ENCODE measurements at places on chromosomes 1 and 21.

GRCh38 chr1:175287849-175288248, 95.3 kb upstream of the KIAA0040 start:
- DNase-seq = no peak

DNA sequence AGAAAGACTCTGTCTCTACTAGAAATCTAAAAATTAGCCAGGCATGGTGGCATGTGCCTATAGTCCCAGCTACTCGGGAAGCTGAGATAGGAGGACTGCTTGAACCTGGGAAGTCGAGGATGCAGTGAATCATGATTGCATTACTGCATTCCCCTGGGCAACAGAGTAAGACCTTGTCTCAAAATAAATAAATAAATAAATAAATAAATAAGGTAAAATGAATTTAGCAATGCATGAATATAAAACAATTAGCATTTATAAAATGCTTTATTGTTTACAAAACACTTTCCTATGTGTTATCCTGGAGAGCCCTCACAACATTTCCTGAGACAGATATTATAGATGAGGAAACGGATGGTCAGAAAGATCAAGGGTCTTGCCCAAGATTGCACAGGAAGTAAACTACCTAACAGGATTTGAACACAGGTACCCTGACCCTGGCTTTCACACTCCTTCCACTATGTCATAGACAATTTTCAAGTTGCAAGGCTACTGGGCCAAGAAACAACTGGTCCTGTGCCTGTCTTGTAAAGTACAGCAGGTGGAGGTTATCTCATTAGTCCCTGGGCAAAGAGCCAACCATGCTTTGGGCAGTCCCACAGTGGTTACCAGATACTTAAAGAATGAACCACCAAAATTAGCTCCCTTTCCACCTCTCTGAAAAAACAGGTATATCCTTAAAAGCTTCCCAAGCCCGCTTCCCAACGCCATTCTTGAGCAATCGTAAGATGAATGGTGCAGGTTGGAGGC, 15.4 kb upstream of the VSIG8 start:
- no peak for DNase-seq

DNA sequence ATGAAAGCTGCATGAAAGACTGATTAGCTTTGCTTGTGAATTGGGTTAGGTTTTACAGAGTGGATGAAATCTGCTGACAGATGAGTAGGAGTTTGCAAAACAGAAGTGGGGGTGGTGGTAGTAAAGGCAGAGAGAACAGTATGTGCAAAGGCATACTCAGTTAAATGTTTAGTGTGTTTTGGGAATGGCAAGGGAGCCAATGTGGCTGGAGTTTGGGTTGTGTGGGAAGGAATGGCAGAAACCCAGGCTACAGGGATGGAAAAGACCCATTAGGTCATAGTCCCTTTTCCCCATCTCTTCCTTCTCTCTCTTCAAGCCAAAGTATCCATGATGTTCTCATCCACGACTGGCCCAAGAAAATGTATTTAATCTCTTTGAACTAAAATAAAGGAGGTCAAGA, 362.2 kb upstream of the LYPLAL1 start:
- no peak for DNase-seq

DNA sequence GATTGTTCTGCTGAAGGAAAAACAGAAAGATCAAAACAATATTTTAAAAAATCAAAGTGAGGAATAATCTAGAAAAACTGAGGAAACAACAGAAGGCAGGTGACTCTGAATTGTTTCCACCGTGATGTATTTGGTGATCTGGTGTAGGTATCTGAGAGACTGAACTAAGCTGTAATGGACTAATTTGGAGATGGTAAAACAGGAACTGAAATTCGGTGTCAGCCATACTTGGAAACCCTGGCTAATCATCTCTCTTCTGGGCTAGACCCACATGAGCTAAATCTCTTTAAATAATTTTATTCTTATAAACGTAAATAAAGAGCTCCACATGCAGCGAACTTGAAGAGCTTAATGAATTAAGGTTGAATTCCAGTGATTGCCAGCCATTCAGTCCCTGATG, 1226.1 kb downstream of the NCAM2 start:
- no peak for DNase-seq

- peak; percentile 32 for DNase-seq
Observed at GRCh38 chr1:35726450-35727433, 8.1 kb upstream of the C1orf216 start.

- DNase-seq = peak; percentile 28
Observed at GRCh38 chr1:163824006-163824405, 502.3 kb downstream of the NUF2 start.

DNA sequence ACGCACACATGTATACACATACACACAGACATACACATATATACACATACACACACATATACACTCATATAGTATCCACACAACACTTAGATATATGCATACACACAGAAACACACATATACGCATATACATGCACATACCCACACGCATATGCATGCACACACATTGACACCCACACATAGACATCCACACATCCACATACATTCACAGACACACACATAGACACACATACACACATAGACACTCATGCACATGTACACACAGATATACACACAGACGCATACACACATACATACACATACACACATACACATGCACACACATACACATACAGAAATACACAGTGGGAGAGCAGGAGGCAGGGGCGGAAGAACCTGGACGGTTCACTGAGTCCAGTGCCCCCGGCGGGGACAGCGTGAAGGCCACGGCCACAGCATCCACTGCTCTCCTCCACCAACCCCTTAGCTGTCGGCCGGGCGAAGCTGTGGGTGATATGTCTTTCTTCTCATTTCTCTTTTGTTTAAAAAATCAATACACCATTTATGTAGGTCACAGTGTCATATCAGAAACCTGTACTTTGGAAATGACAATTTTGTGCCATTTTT, 2.8 kb upstream of the C1QB start:
- DNase-seq = no peak

GRCh38 chr1:20143318-20143717, 4.2 kb downstream of the PLA2G2F start:
- DNase-seq = no peak

GRCh38 chr21:14763695-14764064, 217.6 kb upstream of the SAMSN1 start:
- DNase-seq = no peak

DNA sequence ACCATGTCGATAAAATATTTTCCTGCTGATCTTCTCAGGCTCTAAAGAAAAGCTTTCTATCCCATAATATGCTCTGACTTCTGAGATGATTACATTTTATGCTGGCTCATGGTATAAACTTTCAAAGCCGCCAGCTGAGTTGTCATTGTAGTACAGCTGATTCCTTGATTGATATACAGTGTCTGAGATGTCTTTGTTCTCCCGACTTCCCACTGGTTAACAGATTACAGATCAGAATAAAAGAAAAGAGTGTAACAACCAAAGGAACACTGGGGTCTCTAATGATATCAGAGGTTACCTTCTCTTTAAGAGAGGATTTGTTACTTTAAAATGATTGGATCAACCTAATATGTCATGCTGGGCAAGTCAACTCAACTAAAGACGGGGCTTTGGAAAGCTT, 485.4 kb upstream of the LRRC7 start:
- DNase-seq = no peak
